ENCODE measurements at places on chromosomes 1 and 21. TPM values are rescaled to one million over a fixed set of nuclear protein-coding genes. Genes with fewer than 3 reads are reported as not detected.
A peak's percentile ranks its signal among the peaks of the same experiment; 100 is the strongest.

Gene GPR89B
- 32.1 TPM for total RNA-seq

DNA sequence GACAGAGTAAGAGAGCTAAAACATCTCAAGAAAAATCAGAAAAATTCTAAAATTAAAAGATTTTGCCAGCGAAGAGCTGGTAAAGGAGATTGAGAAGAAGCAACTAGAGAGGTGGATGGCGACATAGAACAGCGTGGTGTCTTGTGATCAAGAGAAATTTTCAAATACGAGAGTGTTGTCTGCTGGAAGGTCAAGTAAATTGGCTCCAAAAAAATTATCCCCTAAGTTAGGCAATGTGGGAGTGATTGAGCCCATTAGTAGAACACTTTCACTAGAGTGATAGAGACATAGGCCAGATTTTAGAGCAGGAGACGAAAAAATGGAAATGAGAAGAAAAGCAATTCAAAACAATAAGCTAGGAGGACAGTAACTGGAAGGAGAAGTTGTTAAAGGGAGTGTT lies 94.3 kb upstream of the MPC2 start:
- peaks cover 3% of the 10 kb centered on the region for H3K36me3 ChIP-seq
- no peaks in the 10 kb centered on the region for H3K27me3 ChIP-seq
- H3K4me3 ChIP-seq, result no peak overlapping the region
- DNase-seq, result no peak

GRCh38 chr1:167546935-167547334 lies 6.6 kb downstream of the CREG1 start:
- peaks cover 18% of the 10 kb centered on the region for H3K36me3 ChIP-seq
- H3K27ac ChIP-seq, result no peak overlapping the region
- no peaks in the 10 kb centered on the region for H3K27me3 ChIP-seq

Gene SYPL2
- total RNA-seq, result not detected

Gene CD1E
- not detected for total RNA-seq

Gene FCGR3A
- 1.9 TPM for total RNA-seq

GRCh38 chr1:39657402-39657801 lies 14.5 kb downstream of the NT5C1A start:
- peaks cover 12% of the 10 kb centered on the region for H3K27me3 ChIP-seq
- no peak overlapping the region for H3K4me3 ChIP-seq
- DNase-seq, result no peak
- H3K36me3 ChIP-seq, result no peaks in the 10 kb centered on the region

- no peak for DNase-seq
- no peak overlapping the region for H3K4me3 ChIP-seq
- H3K27me3 ChIP-seq, result peaks cover 21% of the 10 kb centered on the region
- H3K36me3 ChIP-seq, result no peaks in the 10 kb centered on the region
- H3K4me1 ChIP-seq, result no peaks in the 10 kb centered on the region
These were observed 66.8 kb downstream of the SERINC2 start for GRCh38 chr1:31479811-31480210.

GRCh38 chr1:53180226-53180625 lies 16.4 kb upstream of the CPT2 start:
- H3K4me1 ChIP-seq, result no peaks in the 10 kb centered on the region
- H3K27ac ChIP-seq, result no peak overlapping the region
- no peak for DNase-seq

Gene PAQR7
- 4.7 TPM for total RNA-seq

DNA sequence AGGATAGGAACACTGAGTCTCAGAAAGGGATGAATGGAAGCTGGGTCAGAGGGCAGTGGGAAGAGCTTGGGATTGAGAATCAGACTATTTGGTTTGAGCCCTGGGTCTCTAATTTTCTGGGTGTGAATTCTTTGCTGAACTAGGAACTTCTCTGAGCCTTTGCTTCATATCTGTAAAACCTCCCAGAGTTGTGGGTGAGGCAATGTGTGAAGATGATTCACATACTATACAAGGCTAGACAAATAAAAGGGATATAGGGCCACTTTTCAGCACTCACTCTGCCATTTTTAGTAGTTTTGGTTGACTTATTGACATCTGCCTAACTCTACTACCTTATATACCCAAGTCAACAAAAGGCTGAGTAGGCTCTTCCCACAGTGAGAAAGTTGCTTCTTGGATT lies 77.7 kb upstream of the JUN start:
- no peak overlapping the region for H3K27ac ChIP-seq
- no peak for DNase-seq
- peaks cover 7% of the 10 kb centered on the region for H3K27me3 ChIP-seq
- no peak overlapping the region for H3K4me3 ChIP-seq
- peaks cover 5% of the 10 kb centered on the region for H3K36me3 ChIP-seq

DNA sequence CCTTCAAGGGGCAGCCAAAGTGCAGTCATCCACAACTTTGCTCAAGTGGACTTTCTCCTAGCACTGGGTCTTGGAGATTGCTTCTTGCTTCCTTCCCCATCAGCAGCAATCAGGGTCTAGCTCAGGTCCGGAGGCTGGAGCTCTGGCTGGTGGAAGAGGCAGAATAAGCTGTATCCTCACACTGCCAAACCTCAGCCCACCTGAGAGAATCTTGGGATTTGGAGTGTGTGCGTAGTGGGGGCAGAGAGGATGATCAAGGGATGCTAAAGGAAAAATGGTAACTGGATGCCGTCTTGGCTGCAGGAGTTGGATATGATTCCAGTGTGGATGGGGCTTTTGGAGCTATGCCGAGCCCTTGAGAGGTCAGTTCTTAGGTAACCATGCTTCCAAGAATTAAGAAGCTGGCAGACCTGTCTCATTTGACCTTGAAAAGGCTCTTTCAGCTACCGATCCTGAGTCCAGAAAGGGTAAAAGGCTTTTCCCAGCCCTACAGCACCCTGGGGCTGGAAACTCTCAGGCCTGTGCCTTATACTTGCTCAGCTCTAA lies 4.5 kb upstream of the NFASC start:
- no peaks in the 10 kb centered on the region for H3K36me3 ChIP-seq
- peaks cover 21% of the 10 kb centered on the region for H3K27me3 ChIP-seq
- no peaks in the 10 kb centered on the region for H3K4me1 ChIP-seq

GRCh38 chr1:231272880-231273279 lies 31.9 kb downstream of the GNPAT start:
- H3K27me3 ChIP-seq, result no peaks in the 10 kb centered on the region
- peak overlapping the region; percentile 98 for H3K27ac ChIP-seq
- H3K36me3 ChIP-seq, result peaks cover 62% of the 10 kb centered on the region

DNA sequence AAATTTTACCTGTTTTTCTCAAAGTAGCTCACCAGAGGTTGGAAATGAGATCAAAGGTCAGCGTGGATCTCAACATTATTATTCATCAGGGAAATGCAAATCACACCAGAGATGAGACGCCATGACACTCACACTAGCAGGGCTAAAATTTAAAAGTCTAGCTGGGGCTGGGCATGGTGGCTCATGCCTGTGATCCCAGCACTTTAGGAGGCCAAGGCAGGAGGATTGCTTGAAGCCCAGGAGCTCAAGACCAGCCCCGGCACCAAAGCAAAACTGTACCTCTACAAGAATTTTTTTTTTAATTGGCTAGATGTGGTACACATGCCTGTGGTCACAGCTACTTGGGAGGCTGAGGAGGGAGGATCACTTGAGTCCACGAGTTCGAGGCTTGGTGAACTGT lies 41.4 kb upstream of the PCBP3 start:
- no peak overlapping the region for H3K4me3 ChIP-seq
- no peak overlapping the region for H3K27ac ChIP-seq
- H3K4me1 ChIP-seq, result no peaks in the 10 kb centered on the region
- H3K36me3 ChIP-seq, result no peaks in the 10 kb centered on the region
- no peak for DNase-seq

- H3K4me3 ChIP-seq, result no peak overlapping the region
- H3K4me1 ChIP-seq, result peaks cover 11% of the 10 kb centered on the region
- no peaks in the 10 kb centered on the region for H3K27me3 ChIP-seq
- H3K36me3 ChIP-seq, result peaks cover 11% of the 10 kb centered on the region
These were observed 17.7 kb downstream of the AGT start for GRCh38 chr1:230696218-230696617.

DNA sequence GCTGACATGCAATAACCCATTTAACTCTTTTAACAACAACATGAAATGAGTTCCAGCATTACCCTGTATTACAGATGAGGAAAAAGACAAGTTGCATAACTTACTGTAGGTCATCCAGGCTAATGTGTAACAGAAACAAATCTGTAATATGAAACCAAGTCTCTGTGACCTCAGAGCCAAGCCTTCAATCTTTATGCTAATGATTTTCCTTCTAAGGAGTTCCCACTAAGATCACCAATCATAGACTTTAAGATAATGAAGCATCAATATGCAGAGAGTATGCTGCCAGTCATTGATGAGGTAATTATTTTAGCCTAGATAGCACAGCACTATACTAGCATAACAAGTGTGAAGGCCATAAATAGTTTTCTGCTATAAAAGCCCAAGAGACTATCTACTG lies 35.6 kb upstream of the RNPC3 start:
- no peaks in the 10 kb centered on the region for H3K27me3 ChIP-seq
- H3K4me3 ChIP-seq, result no peak overlapping the region
- no peaks in the 10 kb centered on the region for H3K4me1 ChIP-seq
- no peak for DNase-seq
- no peaks in the 10 kb centered on the region for H3K36me3 ChIP-seq

DNA sequence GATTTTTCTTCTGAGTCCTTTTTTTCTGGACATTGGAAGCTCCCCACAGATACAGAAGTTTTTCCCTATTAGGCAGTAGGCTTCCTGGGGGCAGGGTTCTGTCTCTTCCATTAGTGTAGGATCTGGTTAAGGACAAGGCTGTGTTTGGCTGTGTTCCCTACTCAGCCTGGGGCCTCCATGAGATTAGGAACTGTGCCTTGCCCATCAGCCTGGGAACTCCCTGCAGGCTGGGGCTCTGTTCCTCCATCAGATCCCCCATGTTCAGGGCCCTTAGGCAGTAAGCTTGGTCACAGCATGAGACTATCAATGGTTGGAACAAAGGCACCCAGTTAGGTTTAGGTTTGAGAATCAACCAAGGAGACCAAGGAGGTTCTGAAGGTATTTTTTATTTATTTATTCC lies 22.7 kb downstream of the NAV1 start:
- no peaks in the 10 kb centered on the region for H3K4me1 ChIP-seq
- H3K36me3 ChIP-seq, result no peaks in the 10 kb centered on the region
- H3K27me3 ChIP-seq, result peaks cover 2% of the 10 kb centered on the region

Gene PLA2G2F
- not detected for total RNA-seq

DNA sequence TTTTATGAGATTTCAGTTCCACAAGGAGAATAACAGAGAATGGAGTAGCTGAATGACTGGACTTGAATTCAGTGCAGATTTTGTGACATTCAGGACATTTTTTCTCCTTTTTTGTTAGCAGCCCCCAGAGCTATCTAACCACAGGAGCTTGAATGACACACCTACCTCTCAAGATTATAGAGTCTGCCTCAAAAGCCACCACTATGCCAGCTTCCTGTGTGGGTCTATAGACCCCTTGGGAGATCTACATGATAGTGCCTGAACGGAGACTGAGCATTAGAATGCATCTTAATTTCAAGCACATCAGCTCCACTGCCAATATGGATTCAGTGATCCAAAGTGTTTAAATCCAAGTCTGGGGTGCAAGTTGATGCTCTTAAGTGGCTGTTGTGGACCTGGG lies 74.4 kb upstream of the ZNF648 start:
- H3K4me1 ChIP-seq, result peaks cover 7% of the 10 kb centered on the region
- H3K36me3 ChIP-seq, result no peaks in the 10 kb centered on the region
- peaks cover 2% of the 10 kb centered on the region for H3K27me3 ChIP-seq
- no peak for DNase-seq
- no peak overlapping the region for H3K27ac ChIP-seq

DNA sequence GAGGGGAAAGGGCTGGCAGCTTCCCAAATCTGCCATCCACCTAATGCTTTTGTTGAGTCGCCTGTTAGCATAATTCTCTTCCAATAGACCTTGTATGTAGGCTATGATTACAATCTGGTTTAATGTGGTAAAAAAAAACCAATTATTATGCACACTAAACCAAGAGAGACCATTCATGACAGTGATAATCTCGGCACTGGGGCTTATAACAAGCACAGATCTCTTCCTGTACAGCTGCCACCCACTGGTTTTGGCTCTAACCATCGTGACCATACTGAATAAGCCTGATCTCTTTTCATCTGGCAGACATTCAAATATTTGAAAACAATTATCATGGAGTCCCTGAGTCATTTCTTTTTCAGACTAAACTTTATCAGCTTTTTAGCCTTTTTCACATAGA lies 12.0 kb upstream of the SYT14 start:
- no peak overlapping the region for H3K4me3 ChIP-seq
- H3K27ac ChIP-seq, result no peak overlapping the region
- H3K27me3 ChIP-seq, result peaks cover 2% of the 10 kb centered on the region
- no peaks in the 10 kb centered on the region for H3K4me1 ChIP-seq
- no peak for DNase-seq

DNA sequence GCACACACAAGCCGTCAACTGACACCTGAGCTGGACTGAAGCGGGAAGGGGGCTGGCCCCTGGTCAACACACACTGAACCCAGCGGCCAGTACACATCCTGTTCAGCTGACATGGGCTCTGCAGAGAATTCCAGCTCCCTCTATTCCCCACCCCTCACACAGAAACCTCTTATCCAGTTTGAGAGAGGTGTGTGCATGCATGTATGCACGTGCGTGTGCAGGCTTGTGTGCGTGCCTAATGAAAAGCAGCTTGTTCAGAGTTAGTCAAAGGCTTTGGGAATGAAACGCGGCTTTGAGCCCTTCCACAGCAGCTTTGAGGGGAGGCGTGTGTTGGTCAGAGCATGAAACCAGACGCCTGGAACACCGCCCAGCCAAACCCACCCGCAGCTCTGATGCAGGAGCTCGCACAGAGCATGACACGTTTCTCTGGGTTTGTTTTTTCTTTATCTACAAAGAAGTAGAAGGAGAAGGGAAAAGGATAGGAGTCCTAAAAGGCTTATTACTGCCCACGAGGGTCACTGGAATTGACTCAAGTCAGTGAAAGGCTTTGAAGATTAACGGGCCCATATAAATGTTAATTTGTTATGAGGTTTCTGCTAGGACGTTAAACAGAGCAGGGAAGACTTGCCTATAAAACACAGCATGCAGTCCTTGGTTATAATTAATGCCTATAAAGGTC lies 184.2 kb downstream of the ETS2 start:
- peaks cover 28% of the 10 kb centered on the region for H3K27me3 ChIP-seq
- no peak overlapping the region for H3K27ac ChIP-seq
- H3K36me3 ChIP-seq, result no peaks in the 10 kb centered on the region
- H3K4me1 ChIP-seq, result peaks cover 22% of the 10 kb centered on the region

Gene TRIM58
- total RNA-seq, result 0.08 TPM

Gene HAO2
- total RNA-seq, result not detected

Gene TRIM46
- total RNA-seq, result 13.4 TPM

DNA sequence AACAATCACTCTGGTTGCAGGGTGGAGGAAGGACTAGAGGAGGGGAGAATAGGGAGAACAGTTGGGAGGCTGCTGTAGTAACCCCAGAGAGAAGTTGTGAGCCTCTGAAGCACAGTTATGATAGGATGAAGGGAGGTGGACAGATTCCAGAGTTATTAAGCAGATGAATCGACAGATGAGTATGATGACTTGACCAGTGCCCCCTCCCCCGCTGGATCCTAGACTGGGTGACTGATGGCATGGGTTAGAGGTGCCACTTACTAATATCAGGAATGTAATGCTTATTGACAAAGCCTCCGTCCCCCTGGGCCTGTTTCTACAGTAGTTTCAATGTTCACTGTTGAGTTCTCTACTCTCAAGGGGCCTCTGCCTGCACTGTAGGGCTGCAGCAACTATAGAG lies 14.0 kb upstream of the TIPRL start:
- H3K27ac ChIP-seq, result no peak overlapping the region
- H3K27me3 ChIP-seq, result peaks cover 9% of the 10 kb centered on the region
- DNase-seq, result no peak
- H3K4me3 ChIP-seq, result no peak overlapping the region
- peaks cover 1% of the 10 kb centered on the region for H3K4me1 ChIP-seq

Gene SLC2A5
- not detected for total RNA-seq

GRCh38 chr1:93607814-93608186 lies 73.8 kb downstream of the BCAR3 start:
- no peaks in the 10 kb centered on the region for H3K36me3 ChIP-seq
- H3K4me1 ChIP-seq, result peaks cover 2% of the 10 kb centered on the region
- DNase-seq, result no peak
- no peak overlapping the region for H3K27ac ChIP-seq
- H3K4me3 ChIP-seq, result no peak overlapping the region
